Suprapubic skin (tissue), 4 donors: ENCODE measurements at places on chromosomes 11 and 22. TPM values are rescaled to one million over a fixed set of nuclear protein-coding genes. Genes with fewer than 3 reads are reported as not detected.
A peak's percentile ranks its signal among the peaks of the same experiment; 100 is the strongest.

DNA sequence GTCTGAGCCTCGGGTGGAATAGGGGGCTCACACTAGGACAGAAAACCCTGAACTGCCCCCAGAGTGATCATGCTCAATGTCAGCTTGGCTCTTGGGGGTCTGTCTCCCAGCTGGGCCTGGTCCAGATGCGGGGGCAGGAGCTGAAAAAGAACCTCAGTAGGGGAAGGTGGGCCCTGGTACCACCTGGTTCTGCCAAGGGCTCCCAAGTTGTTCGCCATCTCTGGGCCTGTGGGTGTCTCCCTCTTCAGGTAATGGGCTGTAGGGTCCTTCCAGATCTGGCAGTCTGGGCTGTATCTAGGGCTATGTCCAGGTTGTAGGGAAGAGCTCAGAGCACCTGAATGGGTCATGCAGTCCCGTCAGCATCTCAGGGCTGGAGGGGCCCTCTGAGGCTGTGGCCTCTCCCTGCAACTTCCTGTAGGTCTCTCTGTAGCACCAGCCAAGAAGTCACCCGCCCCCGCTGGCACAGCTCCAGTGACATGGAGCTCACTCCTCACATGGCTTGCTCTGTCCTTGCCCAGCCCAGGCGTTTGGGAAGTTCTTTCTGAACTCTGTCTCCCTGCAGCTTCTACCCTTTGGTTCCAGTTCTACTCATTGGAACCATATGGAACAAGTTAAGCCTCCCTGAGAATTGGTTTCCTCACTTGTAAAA lies 33.0 kb upstream of the SOX10 start:
- DNase-seq: peak; percentile 93

The C11orf87 gene
- not detected for total RNA-seq

GRCh38 chr11:92596596-92597317 lies 372.1 kb downstream of the FAT3 start:
- DNase-seq: no peak

DNA sequence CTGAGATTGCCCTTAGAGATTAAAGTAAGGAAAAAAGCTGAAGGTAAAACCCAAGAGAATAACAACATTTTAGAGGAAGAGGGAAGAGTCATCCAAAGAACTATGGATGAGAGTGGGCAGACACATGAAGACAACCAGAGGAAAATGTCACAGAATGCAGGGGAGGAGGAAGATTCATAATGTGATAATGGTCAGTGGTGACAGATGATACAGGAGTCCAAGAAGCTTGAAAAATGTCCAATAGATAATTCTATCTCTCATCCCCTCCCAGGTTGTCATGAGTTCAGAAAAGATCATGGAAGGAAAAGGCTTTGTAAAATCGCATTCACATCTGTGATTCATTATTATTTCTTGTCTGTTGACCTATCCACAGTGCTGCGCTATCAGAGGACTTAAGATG lies 282.3 kb upstream of the CCDC90B start:
- no peak for DNase-seq

DNA sequence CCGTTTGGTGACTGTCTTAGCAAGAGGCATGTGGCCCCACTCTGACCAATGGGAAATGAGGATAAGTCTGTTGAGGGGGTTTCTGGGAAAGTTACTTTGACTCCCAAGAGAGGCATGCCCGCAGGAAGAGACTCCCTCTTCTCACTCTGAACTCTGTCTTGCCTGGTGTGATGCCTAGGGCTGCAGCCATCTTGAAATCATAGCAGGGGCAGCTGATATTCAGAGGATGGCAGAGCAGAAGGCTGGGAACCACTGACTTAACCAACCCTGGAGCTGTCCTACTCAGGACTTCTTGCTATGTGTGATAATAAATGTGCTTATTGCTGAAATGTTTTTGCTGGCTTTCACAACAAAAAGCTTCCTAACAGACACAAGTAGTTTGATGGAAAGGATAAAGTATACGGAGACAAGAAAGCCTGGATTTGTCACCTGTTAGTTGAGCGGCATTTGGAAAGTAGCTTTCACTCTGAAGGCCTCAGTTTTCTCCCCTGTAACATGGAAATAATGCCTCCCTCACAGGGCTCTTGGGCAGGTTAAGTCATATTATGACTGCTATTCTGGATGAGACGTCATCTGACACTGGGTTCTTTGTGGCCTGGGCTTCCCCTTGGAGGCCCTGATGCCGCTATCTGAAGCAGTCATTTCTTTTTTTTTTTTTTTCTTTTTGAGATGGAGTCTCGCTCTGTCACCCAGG lies 128.5 kb downstream of the CEP164 start:
- DNase-seq: no peak

DNA sequence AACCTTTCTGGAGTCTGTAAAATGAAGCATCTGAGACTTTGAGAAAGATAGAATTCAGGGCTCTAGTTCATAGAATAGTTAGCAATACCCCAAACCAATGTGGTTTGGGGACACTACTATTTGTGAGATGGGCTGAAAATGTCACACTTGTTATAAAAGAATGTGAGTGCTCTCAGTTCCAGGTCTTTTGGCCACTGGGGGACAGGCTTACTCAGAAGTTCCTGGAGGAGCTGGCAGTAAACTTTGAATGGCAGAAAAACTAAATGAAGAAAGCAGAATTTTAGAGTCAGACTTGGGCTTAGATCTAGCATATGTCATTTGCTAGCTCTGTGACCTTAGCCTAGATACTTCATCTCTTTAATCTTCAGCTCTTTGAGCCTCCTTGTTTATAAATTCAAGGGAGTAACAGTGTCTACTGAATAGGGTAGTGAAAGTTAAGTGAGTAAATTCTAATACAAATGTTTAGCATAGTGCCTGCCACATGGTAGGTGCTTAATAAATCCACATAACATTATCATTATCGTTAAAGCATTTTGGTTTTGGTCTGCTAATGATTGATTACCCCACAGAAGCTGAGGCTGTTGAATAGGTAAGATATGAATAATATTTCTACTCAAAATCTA lies 3.7 kb downstream of the LYVE1 start:
- no peak for DNase-seq

The SCGB2A2 gene
- total RNA-seq: 2,318 TPM

The OR8I2 gene
- not detected for total RNA-seq

- DNase-seq: no peak
These were observed 189.2 kb downstream of the CSNK2A3 start for GRCh38 chr11:11163669-11164333.

DNA sequence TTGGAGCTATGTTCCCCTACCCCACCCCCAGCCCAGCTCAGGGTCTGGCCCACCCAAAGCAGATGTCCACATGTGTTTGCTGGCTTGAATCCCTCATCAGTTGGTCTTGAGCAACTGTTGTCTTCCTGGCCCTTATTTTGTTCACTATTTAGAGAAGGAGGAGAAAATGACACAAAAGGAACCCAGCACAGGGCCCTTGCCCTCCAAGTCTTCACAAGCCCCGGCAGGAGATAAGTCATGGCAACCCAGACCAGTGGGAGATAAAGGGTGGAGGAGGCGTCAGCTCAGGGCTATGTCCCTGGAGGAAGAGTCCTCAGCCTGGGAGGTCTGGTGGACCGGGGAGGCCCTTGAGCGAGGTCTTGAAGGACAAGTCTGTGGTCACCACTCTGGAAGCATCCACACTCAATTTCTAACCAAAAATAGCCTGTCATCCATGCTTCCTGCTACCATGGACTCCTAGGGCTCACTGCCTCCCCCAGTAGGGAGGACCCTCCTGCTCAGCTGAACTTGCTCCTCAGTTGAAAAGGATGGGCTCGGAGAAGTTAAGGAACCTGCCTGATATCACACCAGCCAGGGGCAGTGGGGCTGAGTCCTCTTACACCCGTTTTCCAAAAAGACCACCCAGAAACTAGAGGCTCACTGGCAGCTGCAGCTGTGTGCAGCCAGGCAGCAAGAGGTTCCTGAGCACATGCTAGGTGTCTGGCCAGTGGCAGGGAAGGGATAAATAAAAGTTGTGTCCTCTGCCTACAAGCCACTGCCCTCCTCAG lies 1.8 kb upstream of the RAB3IL1 start:
- DNase-seq: peak; percentile 89

The CCDC157 gene
- total RNA-seq: 2.2 TPM

- no peak for DNase-seq
These were observed 10.7 kb downstream of the BCL9L start for GRCh38 chr11:118914987-118915386.

DNA sequence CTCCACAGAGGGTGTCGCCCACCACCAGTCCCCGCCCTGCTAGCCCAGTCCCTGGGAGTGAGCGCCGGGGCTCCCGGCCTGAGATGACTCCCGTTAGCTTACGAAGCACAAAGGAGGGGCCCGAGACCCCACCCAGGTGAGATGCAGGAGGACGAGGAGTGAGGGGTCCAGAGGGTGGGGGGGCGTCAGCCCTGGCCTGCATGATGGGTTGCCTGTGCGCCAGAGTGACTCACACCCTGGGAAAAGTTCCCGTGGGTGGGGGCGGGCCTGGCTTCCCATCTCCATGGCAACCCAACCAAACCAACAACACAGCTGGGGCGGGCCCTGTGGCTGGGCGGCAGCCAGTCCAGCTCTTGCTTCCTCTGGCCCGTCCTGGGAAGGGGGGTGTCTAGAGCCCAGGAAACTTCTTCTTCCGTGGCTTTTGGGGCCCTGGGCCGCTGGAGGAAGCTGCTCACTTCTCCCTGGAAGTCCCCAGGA lies 4.5 kb downstream of the GAS2L1 start:
- peak; percentile 99 for DNase-seq

DNA sequence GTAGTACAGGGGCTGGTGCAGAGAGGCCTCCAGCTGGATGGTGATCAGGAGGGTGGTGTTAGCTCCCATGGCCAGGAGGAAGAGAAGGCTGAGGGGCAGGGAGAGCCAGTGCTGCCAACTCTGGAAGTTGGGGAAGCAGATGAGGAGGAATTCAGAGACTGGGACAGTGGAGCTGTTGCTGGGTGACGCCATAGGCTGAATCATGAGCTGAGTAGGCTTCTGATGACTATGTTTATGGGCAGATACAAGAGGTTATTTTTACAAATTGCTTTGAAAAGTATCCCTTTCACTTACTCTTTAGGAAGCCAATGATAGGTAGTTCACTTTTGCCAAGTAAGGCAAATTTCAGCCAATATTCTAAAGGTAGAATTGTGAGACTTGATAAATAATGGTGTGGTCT lies 3.1 kb downstream of the OR56A1 start:
- no peak for DNase-seq

- DNase-seq: no peak
These were observed 6.7 kb downstream of the CARD18 start for GRCh38 chr11:105132716-105133511.

GRCh38 chr22:48088926-48089536 lies 1326.6 kb downstream of the TBC1D22A start:
- DNase-seq: peak; percentile 70

GRCh38 chr22:43526117-43526655 lies 114.4 kb downstream of the MPPED1 start:
- DNase-seq: no peak

GRCh38 chr11:69367211-69367964 lies 73.4 kb downstream of the MYEOV start:
- no peak for DNase-seq

The GAB4 gene
- total RNA-seq: not detected

DNA sequence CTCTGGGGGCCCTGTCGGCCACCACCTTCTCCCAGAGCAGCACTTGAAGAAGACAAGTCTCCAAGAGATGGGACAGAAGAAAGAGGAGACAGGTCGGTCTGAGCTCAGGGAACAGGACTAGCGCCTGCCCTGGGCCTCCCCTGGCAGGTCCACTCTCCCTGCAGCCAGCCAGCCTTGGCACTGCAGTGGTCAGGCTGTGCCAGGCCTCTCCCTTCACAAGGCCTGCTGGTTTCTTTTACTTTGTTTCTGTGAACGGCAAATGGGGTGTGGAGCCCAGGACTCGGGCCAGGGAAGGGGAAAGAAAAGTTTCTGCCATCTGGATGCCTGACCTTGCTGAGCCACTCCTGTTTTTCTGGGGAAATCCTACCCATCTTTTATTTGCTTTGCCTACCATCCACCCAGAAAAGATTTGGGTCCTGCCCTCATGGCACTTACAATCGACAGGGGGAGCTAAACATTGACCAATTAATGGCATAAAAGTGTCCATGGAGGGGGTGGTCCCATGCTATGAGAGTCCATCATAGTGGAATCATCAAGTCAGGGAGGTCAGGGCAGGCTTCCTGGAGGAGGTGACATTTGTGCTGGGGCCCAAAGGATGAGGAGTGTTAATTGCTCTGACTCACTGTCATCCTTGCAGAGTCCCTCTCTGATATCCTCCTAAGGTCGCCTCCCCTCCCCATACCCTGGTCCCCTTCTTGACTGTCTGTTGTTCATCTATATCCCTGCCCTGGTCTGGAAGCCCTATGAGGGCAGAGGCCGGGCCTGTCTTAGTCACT lies 65.2 kb downstream of the NFAM1 start:
- no peak for DNase-seq

GRCh38 chr11:100235085-100235484 lies 452.0 kb upstream of the ARHGAP42 start:
- DNase-seq: no peak

DNA sequence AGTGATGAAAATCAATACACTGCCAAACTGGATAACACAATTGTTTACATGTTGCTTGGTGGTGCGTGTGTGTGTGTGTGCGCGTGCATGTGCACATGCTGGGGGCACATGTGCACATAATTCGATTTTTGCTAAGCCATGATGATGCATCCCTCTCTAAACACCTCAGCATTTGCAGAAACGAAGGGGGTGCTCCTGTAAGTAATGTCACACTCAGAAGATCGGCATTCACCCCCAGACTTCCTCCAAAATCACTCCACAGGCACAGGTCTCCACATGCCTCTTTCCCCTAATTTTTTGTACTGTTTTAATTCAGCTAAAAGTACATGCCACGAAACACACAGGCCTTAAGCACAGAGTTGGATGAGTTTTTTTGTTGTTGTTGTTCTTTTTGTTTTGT lies 341.5 kb downstream of the SHANK2 start:
- DNase-seq: no peak

The KIRREL3 gene
- total RNA-seq: not detected

DNA sequence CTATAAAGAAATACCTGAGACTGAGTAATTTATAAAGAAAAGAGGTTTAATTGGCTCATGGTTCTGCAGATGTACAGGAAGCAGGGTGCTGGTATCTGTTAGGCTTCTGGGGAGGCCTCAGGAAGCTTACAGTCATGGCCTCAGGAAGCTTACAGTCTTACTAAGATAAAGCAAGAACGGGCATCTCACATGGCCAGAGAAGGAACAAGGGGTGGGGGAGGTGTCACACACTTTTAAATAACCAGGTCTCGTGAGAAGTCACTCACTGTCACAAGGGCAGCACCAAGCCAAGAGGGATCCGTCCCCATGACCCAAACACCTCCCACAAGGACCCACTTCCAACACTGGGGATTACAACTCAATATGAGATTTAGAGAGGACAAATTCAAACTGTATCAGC lies 192.8 kb upstream of the B3GAT1 start:
- DNase-seq: no peak

The CNTN5 gene
- total RNA-seq: not detected

DNA sequence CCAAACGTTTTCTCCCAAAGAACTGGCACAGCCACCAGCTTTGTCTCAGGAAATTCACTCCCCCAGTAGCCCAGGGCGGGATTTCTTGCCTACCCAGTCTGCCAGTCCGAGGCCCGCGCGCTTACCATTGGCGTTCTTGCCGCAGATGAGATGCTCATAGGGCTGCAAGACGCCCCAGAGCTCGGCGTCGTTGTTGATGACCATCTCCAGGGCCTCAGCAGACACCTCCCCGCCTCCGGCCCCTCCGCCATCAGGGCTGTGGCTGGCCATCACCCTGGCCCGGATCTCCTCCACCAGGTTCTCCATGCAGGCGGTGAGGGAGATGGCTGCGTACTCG lies 1.3 kb downstream of the ABTB2 start:
- no peak for DNase-seq

- DNase-seq: peak; percentile 88
These were observed at the start of gene CAPN1 for GRCh38 chr11:65181569-65182257. CAPN1 (plus strand) TSS chr11:65181928; CDS start chr11:65182702, 774 bp downstream.
